A673 (cell line): ENCODE measurements at places on chromosomes 7 and 10. TPM values are rescaled to one million over a fixed set of nuclear protein-coding genes. Genes with fewer than 3 reads are reported as not detected.

DNA sequence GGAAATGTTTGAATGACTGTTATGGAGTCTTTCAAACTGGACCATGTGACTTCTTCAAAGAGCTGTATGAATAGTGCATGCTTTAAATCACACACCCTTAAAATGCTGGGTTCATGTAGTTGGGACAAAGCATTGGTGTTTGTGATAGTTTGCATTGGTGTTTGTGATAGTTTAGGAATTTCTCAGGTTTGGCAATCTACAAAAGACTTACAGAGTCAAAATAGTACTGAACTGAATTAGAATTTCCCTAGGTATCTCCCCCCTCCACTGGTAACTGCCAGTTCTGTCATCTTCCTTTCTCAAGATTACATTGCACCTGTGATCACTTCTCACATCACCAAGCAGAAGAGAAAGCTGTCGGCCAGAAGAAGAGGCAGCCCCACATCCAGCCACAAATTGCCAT lies 261.1 kb downstream of the GATA3 start:
- peaks cover under 1% of the 10 kb centered on the region for H3K27me3 ChIP-seq

GRCh38 chr10:114073395-114074186 lies 29.9 kb downstream of the ADRB1 start:
- H3K36me3 ChIP-seq = no peaks in the 10 kb centered on the region
- no peak for DNase-seq
- H3K4me3 ChIP-seq = no peak overlapping the region
- H3K4me1 ChIP-seq = peaks cover 5% of the 10 kb centered on the region
- no peaks in the 10 kb centered on the region for H3K27me3 ChIP-seq
- H3K27ac ChIP-seq = no peak overlapping the region

- peaks cover 71% of the 10 kb centered on the region for H3K4me1 ChIP-seq
- peak overlapping the region; percentile 25 for H3K4me3 ChIP-seq
- peak; percentile 93 for DNase-seq
These were observed 152.0 kb downstream of the SVIL start for GRCh38 chr10:29482591-29483431.

DNA sequence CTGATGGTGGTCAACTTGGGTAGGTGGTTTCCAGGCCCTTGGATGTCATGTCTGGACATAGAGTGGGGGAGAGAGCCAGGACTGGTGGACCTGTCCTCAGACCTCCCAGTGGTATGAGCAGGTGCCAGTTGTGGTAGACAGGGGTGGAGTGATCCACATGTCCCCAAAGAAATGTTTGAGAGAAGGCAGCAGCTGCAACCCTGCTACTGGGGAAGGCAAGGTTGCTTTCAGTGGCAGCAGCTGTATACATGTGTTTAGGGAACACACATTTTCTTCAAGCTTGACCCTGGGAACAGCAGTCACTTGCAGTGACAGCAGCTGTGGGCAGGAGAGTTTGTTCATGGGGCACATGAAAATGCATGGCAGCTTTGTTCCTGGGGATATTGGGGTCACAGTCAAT lies 882.6 kb upstream of the C7orf33 start:
- no peak overlapping the region for H3K4me3 ChIP-seq
- H3K27ac ChIP-seq = no peak overlapping the region
- no peaks in the 10 kb centered on the region for H3K36me3 ChIP-seq

- peak; percentile 81 for DNase-seq
- no peaks in the 10 kb centered on the region for H3K36me3 ChIP-seq
- H3K27ac ChIP-seq = no peak overlapping the region
These were observed 53.2 kb downstream of the GAD2 start for GRCh38 chr10:26269754-26270153.

DNA sequence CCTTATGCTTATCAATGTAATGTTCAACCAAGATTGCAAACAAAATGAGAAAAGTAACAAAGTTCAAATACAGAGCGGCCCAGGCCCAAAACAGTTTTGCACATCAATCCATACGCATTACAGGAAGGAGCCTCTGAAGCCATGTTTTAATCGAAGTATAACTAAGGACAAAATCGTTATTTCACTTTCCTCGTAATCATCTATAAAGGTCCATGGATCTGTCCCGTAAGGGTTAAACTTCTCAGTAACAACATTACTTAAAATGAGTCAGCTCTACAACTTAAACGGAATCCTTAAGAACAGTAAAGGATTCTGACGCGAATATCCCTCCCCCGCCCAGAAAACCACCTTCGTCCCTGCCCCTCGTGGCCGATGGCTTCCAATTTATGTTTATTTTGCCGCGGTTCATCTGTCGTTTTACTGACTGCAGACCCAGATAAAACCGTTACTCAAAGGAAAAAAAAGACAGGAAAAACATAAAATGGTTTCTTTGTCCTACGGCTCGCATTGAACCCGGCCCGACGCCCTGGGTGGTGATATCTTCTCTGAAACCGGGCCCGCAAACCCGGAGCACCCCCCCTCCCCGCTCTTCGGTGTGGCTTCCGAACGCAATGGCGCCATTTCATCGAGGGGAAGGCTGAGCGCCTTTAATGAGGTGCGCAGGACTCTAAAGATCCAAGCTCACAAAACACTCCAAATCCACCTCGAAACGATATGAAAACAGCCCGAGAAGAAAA lies 1.1 kb downstream of the HNRNPA2B1 start:
- H3K4me1 ChIP-seq = peaks cover 29% of the 10 kb centered on the region
- no peaks in the 10 kb centered on the region for H3K27me3 ChIP-seq
- peak overlapping the region; percentile 100 for H3K27ac ChIP-seq
- H3K36me3 ChIP-seq = peaks cover 63% of the 10 kb centered on the region
- peak overlapping the region; percentile 91 for H3K4me3 ChIP-seq

- H3K27me3 ChIP-seq = peaks cover 28% of the 10 kb centered on the region
- H3K4me1 ChIP-seq = no peaks in the 10 kb centered on the region
- peak; percentile 83 for DNase-seq
- no peak overlapping the region for H3K4me3 ChIP-seq
- no peak overlapping the region for H3K27ac ChIP-seq
These were observed 42.3 kb upstream of the FOXI2 start for GRCh38 chr10:127694580-127695193.

DNA sequence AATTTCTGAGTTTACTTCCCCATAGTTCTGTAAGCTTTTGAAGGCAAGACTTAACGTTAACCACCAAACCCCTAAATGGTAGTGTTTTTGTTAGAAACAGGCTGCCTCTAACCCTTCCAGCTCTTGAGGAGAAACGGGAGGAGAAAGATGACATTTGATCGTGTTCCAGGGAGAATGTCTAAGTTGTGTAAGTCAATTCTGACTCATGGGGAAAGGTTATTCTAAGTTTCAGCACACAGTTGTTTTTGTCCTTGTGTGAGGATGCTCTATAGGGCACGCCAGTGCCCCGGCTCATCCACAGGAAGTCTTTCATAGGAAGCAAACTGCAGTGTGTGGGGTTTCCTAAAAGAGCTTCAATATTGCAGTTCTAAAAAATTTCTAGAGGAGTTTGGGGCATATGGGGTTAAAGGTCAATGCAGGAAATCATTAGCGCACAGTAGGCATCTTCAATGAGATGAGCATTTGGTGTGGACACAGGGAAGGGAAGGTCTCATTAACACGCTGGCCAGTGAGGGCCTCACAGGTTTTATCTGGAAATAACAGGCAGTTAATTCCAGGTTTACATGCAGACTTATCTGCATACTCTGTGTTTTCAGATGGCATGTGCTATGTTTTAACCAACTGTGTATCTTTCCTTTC lies 638.2 kb upstream of the IGFBP3 start:
- H3K27me3 ChIP-seq = no peaks in the 10 kb centered on the region
- no peak overlapping the region for H3K4me3 ChIP-seq
- no peaks in the 10 kb centered on the region for H3K36me3 ChIP-seq
- no peak for DNase-seq
- no peaks in the 10 kb centered on the region for H3K4me1 ChIP-seq
- no peak overlapping the region for H3K27ac ChIP-seq

DNA sequence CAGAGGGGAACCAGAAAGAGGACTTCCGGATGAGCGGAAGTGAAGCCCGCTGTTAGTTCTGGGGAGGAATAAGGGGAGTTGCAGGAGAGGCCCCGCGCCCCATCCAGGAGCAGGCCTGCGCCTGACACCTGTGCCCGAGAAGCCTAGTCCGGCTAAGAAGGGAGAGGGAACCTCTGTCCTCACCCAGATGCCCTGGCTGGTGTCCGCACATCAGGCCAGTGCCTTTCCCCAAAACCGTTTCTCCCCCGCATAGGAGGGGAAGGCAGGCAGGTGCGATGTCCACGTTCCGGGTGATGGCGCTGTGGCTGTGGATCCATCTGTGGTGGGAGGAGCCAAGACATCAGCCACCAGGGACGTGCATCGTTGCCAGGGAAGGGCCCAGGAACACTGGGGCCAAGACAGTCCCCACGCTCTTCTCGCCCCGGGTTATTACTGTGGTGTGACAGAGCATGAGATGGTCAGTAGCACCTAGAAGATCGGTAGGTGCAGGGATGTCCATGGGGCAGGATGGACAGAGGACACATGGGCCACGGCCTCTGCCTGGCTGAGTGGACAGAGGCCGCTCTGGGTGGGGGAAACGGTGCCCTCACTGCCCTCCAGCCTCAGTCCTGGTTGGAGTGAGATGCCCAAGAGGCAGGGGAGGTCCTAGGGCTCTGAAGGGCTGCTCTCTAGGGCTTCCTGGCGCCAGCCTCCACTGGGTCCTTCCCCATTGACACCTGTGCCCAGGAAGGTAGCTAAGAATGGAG lies 262.7 kb downstream of the CELF2 start:
- no peak overlapping the region for H3K4me3 ChIP-seq
- H3K4me1 ChIP-seq = no peaks in the 10 kb centered on the region
- H3K27me3 ChIP-seq = peaks cover 49% of the 10 kb centered on the region
- H3K27ac ChIP-seq = no peak overlapping the region

- no peaks in the 10 kb centered on the region for H3K4me1 ChIP-seq
- H3K27me3 ChIP-seq = no peaks in the 10 kb centered on the region
- no peak overlapping the region for H3K27ac ChIP-seq
- H3K36me3 ChIP-seq = peaks cover 6% of the 10 kb centered on the region
- no peak for DNase-seq
These were observed 19.6 kb upstream of the AGBL3 start for GRCh38 chr7:134966691-134967090.

- peaks cover 31% of the 10 kb centered on the region for H3K27me3 ChIP-seq
- H3K4me3 ChIP-seq = no peak overlapping the region
- no peaks in the 10 kb centered on the region for H3K36me3 ChIP-seq
- no peak for DNase-seq
- no peak overlapping the region for H3K27ac ChIP-seq
These were observed 7.3 kb downstream of the CDHR1 start for GRCh38 chr10:84201682-84202081.

DNA sequence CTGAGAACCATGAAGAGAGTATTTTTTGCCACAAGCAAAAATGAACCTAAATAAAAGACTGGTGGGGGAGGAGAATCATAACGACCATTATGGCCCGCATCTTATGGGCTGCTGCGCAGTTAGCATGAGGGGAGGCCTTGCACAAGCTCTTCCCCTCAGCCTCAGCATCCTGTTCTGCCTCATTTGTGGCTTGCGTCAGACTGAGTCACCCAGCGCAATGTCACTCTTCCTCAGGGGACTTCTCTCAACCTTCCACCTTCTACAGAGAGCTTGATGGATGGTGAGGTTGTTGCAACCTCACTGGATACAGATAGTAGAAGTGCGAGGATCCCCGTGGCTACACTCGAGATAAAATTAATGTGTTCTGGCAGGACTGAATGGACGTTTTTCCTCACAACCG lies 16.8 kb upstream of the GPR15LG start:
- no peaks in the 10 kb centered on the region for H3K4me1 ChIP-seq
- peaks cover 26% of the 10 kb centered on the region for H3K36me3 ChIP-seq
- no peak overlapping the region for H3K27ac ChIP-seq

- H3K4me3 ChIP-seq = no peak overlapping the region
- no peak for DNase-seq
These were observed 16.5 kb downstream of the TFPI2 start for GRCh38 chr7:93873998-93874574.

GRCh38 chr10:101649525-101650085 lies 45.4 kb downstream of the FBXW4 start:
- no peaks in the 10 kb centered on the region for H3K36me3 ChIP-seq
- no peak for DNase-seq
- H3K4me3 ChIP-seq = no peak overlapping the region
- no peaks in the 10 kb centered on the region for H3K4me1 ChIP-seq
- no peak overlapping the region for H3K27ac ChIP-seq
- no peaks in the 10 kb centered on the region for H3K27me3 ChIP-seq

The PKD2L1 gene
- not detected in 2 replicates for total RNA-seq

The SLC29A4 gene
- total RNA-seq = 27.7 and 38.6 TPM in 2 replicates

The CRPPA gene
- 0.15 and 0.21 TPM in 2 replicates for total RNA-seq

The FXYD4 gene
- total RNA-seq = not detected in 2 replicates

The AGR2 gene
- not detected in 2 replicates for total RNA-seq
